ENCODE measurements at places on chromosomes 3 and 15.

DNA sequence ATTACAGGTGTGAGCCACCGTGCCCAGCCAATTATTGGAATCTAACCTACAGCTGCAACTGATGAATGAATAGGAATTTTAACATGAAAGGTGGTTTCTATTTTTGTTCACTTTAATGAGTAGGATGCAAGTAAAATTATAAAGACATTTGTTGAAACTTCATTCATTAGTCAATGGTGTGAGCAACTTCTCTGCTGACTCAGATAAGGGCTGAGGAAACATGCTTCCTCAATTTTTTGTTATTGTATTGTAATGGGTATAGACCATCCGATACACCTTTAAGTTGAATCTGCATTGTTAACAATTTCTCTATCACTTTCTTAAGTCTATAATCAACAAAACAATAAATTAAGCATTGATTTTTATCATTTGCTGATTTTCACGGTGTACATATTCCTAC lies 127.8 kb downstream of the STAG1 start:
- no peak for DNase-seq

DNA sequence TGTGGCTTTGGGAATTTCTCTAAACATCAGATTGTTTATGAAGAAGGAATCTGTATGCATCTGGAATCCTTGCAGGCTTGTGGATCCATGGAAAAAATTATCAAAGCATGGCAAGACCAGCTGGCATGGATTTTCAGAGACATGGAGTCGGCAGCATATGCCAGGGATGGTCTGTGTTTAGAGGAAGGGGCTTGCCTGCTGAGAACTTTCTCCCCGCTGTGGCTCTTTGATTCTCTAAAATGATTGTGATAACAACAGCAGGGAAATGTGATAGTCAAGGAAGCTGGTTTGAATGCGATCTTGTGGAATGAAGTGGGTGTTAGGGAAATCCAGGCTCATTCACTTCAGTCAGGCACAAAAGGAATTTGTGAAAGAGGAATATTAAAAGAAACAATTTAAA lies 245.7 kb upstream of the THRB start:
- no peak for DNase-seq

DNA sequence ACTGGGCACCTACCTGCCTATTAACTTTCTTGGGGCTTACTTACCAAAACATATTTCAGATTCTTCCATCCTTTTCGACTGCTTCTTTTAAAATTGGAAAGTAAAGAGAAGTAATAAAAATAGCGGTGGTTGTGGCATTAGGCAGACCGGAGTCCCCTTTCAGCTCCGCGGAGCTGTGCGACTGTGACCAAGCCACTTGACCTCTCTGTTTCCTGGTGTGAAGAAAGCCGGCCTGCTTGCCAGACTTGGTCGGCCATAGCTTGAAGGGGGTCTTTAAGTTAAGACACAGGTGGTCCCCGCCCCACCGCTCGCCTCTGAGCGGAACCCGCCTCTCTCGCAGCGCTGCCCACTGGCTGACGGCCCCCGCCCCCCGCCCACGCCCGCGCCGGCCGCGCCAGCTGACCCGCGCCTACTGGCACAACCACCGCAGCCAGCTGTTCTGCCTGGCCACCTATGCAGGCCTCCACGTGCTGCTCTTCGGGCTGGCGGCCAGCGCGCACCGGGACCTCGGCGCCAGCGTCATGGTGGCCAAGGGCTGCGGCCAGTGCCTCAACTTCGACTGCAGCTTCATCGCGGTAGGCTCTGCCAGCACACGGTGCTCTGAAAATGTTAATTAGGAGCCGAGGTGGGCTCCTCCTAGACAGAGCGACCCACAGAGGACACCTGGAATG lies 18.3 kb downstream of the NOX5 start:
- DNase-seq = no peak

- no peak for DNase-seq
Observed at GRCh38 chr3:45441584-45442310, 53.4 kb downstream of the LARS2 start.

DNA sequence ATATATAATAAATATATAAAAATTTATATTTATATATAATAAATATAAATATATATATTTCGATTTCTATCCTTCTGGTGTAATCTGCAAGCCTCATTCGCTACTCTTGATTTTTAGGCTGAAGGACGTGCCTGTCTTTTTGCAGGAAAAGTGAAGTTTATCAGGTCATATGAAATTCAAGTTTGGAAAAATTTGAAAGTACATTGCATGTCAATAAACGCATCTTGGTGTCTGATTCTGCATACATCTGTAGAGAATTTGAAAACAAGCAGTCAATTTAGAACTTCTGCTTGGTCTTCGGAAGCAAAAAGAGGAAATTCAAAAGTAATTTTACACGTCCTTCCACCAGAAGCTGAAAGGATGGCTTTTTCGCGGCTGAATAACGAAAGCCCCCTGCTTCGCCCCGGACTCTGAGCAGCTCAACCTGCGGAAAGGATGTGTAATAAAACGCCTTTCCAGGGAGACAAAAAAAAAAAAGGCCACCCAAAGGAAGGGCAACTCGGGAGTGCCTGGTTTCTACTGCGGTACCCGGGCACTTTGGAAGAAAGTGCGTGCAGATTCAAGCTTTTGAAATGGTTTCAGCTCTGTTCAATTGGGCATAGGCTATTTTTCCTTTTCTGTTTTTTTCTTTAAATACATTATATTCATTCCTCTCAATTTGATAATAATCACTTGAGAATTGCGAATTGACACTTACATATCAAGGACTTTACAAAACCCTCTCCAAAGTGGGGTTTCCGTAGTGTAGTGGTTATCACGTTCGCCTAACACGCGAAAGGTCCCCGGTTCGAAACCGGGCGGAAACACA lies 1.5 kb upstream of the MYNN start:
- peak; percentile 85 for DNase-seq

DNA sequence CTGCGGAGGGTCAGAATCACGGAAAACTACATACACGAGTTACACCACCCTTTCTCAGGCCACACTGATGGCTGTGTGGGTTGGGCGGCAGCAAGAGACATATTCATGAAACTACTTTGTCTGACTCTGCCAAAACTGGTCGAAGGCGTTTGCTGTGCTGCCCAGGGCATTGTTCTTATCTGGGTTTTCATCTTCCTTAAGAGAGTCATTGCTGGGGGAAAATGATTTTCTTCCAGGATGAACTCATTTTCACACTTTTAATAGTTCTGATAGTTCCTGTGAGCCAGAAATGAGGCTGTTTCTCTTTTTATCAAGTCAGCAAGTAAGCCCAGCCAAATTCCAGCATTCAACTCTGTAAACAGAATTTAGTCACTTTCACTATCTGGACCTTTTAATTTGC lies 47.6 kb downstream of the TRIM71 start:
- peak; percentile 5 for DNase-seq

DNA sequence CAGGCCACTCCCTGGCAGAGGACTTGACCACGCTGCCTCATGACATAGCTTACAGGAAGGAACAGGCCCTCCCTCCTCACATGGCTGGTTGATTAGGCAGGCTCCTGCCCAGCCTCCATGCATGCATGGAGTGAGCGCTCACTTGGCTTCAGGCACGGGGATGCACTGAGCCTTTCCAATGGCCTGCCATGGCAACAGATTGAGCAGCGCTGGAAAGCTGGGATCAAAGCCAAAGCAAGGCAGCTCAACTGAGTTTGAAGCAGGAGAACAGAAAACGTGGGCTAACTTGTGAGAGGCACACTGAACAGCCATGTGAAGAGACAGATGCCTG lies 5.9 kb upstream of the GRAMD2A start:
- DNase-seq = peak; percentile 73

DNA sequence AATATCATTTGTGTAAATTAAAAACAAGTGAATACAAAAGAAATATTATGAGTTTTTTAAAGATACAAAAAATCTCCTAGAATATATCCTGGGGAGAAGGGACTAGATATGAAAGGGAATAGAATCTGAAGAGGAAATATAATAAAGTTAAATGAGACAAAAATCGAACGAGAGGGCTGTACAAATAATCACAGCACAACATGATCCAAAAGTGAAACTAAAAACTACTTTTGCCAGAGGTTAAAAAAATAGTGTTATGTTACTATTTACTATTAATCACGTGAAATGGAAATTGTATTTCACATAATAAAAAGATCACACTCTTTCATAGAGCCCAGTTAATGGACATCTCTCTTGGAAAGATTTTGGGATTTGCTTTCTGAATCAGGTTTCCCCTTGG lies 28.6 kb downstream of the CGGBP1 start:
- peak; percentile 28 for DNase-seq

DNA sequence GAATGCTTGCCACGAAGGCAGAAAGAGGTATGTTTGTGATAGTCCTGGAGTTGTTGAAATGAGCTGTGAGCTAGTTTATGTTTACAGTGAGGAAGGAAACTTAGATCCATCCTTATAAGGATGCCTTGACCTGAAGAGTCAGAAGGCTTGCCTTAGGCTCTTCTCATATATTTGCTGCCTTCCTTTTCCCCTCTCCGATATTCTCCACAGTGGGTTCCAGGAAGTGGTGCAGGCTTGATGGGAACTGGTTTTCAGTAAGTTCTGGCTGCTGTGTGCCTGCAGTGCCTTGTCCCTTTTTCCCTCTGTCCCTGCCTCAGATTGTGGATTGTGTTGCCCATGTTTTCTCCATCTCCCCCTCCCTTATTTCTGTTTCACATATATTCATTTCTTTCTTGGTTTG lies 287.3 kb upstream of the UBE2E1 start:
- DNase-seq = peak; percentile 27

DNA sequence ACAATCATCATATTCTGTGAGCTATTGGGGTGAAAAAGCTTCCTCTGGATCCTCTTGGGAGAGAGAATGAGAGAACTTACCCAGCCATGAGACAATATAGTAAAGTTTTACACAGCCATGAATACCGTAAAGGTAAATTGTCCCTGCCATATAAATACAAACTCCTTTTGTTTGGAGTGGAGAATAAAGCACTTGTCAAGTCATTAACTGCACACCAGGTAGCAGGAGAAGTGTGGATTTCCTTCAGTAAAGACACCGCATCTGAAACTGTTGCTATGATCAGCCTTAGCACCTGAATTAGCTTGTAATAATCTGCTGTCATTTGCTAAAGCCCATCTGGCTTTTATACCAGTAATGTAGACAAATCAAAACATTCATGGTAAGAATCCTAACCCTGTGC lies 336.6 kb upstream of the SLCO3A1 start:
- DNase-seq = no peak

- DNase-seq = no peak
Observed at GRCh38 chr3:186628756-186629155, 11.4 kb upstream of the FETUB start.

DNA sequence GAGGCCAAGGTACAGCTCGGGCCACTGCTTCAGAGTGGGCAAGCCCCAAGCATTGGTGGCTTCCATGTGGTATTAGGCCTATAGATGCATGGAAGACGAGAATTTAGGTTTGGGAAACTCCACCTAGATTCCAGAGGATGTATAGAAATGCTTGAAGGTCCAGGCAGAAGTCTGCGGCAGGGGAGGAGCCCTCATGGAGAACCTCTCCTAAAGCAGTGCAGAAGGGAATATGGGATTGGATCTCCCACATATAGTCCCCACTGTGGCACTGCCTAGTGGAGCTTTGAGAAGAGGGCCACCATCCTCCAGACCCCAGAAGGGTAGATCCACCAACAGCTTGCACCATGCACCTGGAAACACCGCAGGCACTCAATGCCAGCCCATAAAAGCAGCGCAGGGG lies 48.1 kb upstream of the XXYLT1 start:
- DNase-seq = no peak

- DNase-seq = peak; percentile 54
Observed at GRCh38 chr3:195692781-195693427, 27.9 kb upstream of the MUC20 start.

DNA sequence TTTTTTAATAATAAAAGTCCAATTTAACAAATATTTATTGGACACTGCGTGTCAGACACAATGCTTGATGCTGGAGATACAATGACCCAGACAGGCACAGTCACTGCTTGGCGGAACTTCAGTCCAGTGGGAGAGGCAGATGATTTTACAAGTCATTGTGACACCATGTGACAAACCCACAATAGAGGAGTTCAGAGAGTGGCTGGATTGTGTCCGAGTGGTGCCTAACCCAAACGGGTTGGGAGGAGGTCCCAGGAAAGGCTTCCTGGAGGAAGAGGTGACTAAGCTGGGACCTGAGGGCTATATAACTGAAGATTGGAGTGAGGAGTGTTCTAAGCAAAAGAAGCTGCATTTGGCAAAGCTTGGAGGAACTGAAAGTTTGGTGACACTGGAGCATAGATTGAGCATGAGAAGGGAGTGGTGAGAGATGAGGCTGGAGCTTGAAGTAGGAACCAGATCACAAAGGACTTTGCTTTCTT lies 41.4 kb downstream of the CRTC3 start:
- DNase-seq = no peak

GRCh38 chr3:45509038-45509767 lies 85.3 kb upstream of the LIMD1 start:
- DNase-seq = peak; percentile 99

GRCh38 chr15:55239440-55240124 lies 42.8 kb upstream of the RSL24D1 start:
- DNase-seq = no peak

- DNase-seq = peak; percentile 98
Observed at GRCh38 chr3:28940530-28940929, 340.3 kb upstream of the RBMS3 start.

DNA sequence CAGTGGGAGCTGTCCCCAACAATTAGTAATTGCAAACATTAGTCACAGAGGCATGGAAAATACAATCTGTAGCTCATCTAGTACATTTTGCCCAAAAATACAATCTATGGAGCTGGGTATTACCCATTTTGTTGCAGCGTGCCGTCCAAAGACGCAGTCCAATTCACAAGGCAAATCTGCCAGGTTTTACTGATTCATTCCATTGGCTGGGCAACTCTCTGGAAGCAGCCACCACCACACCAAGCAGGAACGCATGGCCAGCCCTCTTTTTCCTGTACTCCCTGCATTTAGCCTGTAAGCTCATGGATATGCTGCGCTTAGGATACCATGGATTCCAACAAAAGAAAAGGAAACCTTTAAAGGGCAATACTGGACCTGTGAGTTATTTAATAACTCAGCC lies 60.5 kb upstream of the ARRDC4 start:
- no peak for DNase-seq

DNA sequence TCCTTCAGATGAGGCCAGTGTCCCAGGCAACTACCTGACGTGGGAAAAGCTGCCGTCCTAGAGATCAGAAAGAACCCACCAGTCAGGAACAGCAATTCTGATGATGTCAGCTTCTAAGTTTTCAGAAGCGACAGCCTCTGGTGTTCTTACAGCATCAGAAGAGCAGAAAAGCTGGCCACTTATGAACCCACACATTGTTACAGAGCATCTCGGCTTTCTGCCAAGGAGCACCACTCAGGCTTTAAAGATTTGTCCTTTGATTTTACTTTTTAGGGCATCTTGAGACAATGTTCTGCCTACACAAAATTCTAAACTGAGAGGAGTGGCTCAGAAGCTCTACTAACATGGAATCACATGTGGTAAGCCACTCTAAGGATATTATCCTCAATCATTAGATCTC lies 49.7 kb upstream of the BOC start:
- no peak for DNase-seq

- DNase-seq = peak; percentile 63
Observed at GRCh38 chr3:120418866-120419490, 31.8 kb downstream of the FSTL1 start.

Data from choroid plexus epithelial cell (primary cell).